ENCODE measurements at places on chromosomes 2 and 18.
A peak's percentile ranks its signal among the peaks of the same experiment; 100 is the strongest.

DNA sequence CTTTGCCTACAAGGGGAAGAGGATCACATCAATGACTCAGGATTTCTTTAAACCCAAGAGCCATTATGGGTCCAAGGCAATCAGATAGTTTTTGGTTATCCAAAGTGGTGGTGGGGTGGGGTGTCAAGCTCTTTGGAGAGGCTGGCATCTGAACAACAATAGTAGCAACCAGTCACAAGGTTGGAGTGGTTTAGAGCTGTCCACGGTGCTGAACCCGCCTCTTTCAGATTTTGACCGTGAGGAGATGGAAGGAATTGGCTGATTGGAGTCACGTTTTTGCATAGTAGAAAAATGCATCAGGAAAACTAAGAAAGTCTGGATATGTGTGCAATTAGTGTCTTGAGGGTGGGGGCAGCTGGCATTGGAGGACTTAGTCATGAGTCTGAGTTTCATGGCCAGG lies 159.9 kb downstream of the LOXHD1 start:
- no peak for DNase-seq

- no peak for DNase-seq
These were observed 236.9 kb downstream of the RBM43 start for GRCh38 chr2:151024696-151025251.

GRCh38 chr2:126748929-126749518 lies 93.1 kb downstream of the GYPC start:
- no peak for DNase-seq

DNA sequence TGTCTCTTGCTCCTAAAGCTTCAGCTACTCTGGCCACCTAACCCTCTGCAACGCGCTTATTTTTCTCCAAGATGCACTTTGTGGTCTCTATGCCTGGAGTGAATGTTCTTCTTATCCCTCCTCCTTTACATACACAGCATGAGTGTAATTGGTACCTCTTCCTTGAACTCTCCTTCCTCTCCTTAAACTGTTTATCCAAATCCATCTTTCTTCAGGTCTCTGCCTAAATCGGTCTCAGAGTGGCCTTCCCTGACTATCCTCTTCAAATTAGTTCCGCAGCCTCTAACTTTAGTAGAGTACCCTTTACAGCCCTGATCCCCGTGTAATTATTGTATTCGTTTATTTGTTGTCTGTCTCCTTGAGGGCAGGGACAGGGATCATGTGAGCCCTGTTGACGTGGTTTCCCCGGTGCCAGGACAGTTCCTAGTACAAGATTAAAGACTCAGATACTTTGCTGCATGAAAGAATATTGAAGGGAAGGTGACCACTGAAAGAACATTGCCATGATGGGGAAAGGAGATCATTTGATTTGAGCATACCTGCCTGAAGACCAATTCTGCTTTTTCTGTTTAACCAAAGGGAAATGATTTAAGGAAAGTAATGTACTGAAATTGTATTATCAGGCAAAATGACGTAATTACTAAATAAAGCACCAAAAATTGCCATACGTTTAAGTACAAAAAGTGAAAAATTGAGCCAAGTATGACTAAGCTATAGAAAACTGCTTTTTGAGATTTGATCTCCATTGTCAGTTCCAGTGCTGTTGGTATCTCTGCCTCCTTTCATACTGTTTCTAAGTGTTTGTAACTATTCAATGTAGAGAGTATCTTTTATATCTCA lies 1.2 kb downstream of the CNOT9 start:
- no peak for DNase-seq

DNA sequence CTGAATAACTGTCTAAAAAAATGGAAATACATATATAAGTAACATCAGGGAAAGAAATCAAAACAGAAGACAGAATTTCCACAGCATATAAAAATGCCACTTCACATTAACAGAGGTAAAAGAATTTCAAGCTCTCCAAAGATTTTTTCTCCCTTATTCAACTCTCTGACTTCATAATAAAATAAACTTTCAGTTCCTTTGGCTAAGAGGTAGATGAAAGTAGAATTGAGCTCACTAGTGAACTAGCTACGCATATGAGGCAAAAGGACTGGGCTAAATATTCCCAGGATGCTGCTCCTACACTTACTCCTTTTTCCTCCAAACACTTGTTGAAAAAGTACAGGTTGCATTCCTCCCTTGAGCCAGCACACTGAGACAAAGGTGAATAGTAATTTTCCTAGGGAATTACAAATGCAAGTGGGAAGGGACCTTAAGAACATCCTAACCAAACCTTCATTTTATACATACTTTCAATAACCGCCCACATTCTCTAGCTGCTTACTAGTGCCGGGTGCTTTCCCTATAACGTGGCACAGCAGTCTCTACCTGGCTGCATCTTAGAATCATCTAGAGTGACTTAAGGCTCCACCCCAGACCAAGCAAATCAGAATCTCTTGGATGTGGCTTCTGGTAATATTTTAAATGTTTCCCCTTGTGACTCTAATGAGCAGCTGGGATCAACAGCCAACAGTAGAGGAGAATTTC lies 136.6 kb downstream of the MTCL1 start:
- DNase-seq, result no peak

- DNase-seq, result no peak
These were observed 74.6 kb downstream of the PLEKHM3 start for GRCh38 chr2:207950761-207951114.

DNA sequence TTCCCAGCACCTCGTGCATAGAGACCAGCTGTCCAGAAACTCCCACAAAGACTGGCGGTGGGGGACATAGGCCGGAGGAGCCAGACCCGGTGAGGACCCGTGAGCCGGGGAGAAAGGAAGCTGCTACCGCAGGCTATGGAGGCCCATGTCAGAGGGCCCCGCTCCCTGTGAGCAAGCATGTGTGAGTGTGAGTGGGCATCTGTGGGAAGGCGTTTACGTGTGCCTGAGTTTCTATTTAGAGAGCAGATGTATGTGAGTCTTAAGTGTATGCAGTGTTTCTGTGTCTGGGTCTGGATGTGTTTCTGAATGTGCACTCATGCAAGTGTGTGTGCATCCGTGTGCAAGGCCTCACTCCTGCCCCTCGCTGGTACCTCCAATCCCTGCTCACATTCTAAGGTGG lies 187.8 kb upstream of the RAB6C start:
- no peak for DNase-seq

DNA sequence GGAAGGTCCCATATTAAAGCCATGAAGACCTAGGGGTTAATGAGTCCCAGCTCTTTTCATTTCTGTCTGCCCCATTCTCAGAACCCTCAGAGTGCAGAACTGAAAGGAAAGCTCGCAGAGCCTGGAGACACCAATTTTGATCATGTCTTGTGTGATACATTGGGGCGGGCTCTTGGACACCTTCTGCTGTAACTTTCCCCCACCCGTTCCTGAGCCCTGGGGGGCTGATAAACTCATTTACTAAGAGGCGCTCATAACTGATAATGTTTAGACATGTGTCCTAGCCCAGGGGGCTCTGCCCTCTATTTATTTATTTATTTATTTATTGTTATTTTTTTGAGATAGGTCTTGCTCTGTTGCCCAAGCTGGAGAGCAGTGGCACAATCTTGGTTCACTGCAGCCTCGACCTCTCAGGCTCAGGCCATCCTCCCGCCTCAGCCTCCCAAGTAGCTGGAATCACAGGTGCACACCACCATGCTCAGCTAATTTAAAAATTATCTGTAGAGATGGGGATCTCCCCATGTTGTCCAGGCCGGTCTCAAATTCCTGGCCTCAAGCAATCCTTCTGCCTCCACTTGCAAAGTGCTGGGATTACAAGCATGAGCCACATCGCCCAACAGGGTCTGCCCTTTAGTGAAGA lies 72.4 kb upstream of the HAAO start:
- DNase-seq, result no peak

GRCh38 chr2:200077838-200078237 lies 122.5 kb downstream of the MAIP1 start:
- DNase-seq, result peak; percentile 17

DNA sequence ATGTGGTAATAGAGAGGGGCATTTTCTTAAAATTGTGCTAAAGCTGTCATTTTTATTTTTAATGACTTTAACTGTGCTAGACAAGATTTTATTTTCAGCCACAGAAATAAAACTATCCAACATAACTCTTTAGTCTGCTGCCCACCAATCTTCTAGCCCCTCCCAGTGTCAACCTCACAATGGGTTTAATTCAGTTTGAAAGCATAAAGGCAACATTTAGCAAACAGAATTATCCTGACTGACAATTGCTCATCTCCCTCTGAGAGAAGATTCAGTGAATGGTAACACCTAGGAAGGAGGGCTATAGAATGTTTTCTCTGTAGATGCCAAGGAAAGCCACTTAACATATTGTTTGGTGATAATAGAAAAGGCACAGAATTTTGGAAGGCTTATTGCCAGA lies 5.2 kb downstream of the ERMN start:
- no peak for DNase-seq

GRCh38 chr2:80292474-80292873 lies 12.1 kb downstream of the LRRTM1 start:
- DNase-seq, result no peak

DNA sequence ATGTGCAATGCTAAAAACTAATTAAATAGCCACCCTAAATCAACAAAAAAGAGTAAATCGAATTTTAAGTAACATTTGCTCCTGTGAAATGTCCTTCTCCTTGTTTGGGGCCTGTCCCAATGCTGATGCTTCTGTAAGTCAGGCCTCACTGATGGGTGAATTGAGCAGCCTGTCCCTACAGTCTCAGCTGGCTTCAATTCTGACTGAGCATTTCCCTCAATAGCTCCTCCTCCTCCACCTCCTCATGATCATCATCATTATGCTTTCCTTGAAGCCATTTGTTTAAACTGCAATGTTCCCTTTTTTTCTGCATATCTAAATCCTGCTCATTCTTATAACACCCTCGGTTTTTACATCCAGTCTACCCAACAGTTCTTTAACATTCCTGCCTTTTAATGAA lies 137.2 kb upstream of the CELF4 start:
- DNase-seq, result no peak

DNA sequence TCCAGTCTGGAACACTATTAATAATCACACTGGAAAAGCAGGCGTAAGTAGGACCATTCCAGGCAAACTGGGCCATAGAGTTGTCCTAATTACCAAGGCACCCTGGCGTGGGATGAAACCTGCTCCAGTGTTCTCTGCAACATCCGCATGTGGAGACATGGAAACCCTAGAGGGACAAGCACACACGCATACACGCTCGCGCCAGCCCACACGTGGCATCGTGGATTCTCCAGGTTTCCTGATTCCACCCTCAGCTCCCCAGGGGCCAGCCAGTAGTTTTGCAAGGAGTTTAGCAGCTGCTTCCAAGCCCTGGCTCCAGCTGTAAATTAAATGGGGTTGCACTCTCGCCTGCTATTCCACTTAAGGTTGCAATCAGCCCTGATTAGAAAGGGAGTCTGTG lies 127.7 kb downstream of the DYSF start:
- no peak for DNase-seq

- no peak for DNase-seq
These were observed 998.0 kb upstream of the FANCL start for GRCh38 chr2:59239146-59239545.

DNA sequence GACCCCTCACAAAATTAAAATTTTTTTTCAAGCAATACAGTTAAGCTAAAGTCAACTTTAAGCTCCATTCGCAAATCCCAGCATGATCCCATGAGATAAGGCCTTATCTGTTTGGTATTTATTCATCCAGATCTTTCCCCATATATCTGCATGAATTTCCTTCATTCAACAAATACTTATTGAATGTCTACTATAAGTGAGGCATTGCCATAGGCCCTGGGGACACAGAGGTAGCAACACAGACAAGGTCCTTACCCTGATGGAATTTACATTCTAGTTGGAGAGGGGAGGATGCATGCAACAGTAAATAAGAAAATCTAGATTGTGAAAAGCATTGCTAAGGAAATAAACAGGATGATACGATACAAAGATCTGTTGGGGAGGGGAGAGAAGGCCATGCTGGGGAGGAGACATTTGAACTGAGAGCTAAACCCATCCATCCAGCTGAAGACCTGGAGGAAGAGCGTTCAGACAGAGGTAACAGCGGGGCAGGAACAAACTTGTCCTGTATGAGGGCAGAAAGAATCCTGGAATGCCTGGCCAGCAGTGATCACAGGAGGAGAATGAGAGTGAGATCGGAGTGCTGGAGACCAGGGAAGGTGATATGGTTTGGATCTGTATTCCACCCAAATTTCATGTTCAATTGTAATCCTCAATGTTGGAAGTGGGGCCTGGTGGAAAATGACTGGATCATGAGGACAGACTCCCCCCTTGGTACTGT lies 71.6 kb downstream of the SDC1 start:
- no peak for DNase-seq

GRCh38 chr2:201839727-201840126 lies 33.4 kb downstream of the CDK15 start:
- no peak for DNase-seq

GRCh38 chr2:213640738-213641425 lies 356.6 kb downstream of the SPAG16 start:
- DNase-seq, result no peak

DNA sequence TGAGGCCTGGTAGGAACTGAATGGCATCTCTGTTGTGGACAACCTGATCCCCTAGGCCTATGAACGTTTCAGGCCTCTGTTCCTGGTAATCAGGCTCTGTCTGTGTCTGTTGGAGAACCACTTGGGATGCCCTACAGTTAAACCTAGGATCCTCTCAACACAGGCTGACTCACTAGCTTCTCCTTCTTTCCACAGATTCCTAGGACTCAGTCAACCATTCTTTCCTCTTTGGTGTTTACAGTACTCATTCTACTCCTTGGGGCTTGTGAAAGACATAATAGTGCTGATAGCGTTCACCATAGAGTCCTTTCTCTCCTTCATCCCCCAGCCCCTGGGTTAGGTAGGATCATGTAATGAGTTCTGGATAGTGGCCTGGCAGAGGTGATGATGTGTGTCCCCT lies 544.3 kb downstream of the METTL4 start:
- DNase-seq, result no peak

- no peak for DNase-seq
These were observed 98.7 kb upstream of the SLC66A3 start for GRCh38 chr2:11056614-11057013.

DNA sequence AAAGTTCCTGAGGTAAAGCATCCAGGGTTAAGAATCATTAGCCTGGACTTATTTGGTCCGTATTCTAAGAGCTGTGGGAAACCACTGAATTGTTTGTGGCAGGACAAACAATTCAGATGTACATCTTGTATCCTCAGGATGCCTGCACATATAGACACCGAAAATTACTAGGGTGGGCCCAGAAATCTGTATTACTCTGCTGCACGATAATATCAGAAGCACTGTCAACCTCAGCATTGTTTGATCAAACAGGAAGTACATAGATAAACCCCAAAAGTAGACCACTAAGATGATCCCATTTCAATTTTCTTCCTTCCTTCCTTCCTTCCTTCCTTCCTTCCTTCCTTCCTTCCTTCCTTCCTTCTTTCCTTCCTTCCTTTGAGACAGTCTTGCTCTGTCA lies 34.2 kb upstream of the SPRED2 start:
- DNase-seq, result no peak

- no peak for DNase-seq
These were observed 160.0 kb upstream of the TRIB2 start for GRCh38 chr2:12556762-12557161.

DNA sequence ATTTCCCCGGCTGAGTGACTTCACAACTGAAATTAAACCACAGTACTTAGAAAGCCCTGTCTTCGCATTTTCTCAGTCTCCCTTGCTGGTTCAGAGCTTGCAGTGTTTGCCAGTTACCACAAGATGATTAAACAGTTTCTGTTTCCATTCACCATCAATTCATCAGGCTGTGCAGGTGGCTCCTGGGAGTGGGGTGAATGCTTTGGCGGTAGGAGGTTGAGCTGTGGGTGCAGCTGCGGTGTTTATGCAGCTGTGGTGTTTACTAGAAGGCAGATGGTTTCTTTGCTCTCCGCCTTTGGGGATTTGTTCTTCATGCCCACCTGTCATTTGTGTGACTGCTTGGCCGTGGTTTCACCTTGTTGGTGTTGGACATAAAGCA lies 16.1 kb downstream of the ACOXL start:
- no peak for DNase-seq

- DNase-seq, result no peak
These were observed 28.6 kb downstream of the MIB1 start for GRCh38 chr18:21769206-21769605.

Data from Panc1 (cell line).